ENCODE measurements at places on chromosomes 4 and X.

DNA sequence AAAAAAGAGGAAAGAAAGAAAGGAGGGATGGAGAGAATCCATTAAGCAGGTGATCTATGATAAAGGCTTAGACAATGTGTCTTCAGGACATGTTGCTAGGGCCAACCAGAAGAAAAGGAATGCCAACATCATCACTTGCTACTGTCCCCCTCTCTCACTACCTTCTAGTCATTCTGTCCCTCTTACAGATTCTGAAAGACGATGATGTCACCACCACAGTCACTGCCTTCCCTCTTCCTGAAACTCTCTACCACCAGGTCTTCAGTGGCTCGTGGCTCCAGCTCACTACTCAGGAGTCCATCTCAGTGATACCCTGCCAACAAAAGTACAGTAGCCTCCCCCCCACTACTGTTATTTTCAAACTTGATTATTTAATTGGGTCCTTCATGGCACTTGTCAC, 64.0 kb downstream of the KCNIP4 start:
- DNase-seq = no peak

- DNase-seq = no peak
Measured at GRCh38 chrX:6732101-6732500, 197.2 kb upstream of the VCX3A start.

DNA sequence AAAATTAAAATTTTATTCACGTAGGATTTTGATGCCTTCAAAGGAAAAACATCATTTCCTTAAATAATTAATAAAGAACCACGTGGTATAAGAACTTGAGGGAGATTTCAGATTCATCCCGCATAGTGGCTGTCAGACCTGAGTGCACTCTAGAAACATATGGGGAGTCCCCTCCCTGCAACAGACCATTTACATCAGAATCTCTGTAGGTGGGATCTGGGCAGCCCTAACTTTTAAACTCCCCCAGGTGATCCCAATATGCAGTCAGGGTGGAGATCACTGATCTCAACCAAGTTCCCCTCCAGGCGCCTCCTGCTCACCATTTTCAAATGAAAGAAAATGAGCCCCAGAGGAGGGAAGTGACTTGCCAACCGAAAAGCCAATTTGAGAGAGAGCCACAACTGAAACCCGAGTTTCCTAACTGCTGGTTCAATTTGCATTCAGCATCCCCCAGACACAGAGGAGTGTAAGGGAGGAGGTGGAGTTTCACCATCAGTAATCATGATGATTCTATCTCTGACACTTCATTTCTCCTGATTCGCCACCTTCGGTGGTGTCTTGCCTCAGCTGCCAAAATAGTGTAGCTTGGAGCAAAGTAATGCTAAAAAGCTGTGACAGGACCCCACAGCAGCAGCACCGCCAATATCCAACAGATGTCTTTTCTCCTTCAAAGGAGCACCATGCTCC, 11.4 kb downstream of the RNF150 start:
- DNase-seq = no peak

DNA sequence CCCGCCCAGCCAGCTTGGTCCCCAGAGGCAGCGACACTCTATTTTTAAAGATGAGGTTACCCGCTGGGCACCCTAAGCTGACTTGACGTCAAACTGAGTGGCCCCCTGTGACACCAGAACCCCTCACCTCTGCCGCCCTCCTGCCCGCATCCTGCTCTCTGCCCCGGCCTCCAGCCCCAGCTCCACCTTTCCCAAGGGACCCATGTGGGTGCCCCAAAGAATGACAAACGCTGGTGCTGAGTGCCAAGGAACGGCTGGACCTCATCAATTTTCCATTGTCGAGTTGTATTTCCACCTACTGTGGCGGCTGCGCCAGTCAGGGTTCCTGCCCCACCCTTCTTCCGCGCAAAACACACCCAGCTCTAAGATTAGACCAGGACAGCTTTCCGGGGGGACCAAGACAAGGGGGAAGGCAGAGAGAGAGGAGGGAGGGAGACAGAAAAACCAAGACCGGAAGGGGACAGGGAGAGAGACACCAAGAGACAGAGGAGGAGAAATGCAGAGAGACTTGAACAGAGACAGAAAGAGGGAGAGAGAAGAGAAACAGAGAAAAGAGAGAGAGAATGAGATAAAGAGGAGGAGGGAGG, 2.0 kb downstream of the PRKX start:
- DNase-seq = peak; percentile 21

GRCh38 chrX:118764122-118764521, 36.7 kb downstream of the IL13RA1 start:
- no peak for DNase-seq

GRCh38 chr4:21835712-21836111, 112.9 kb downstream of the KCNIP4 start:
- no peak for DNase-seq

- no peak for DNase-seq
Measured at GRCh38 chr4:139167774-139168444, 9.1 kb downstream of the ELF2 start.

DNA sequence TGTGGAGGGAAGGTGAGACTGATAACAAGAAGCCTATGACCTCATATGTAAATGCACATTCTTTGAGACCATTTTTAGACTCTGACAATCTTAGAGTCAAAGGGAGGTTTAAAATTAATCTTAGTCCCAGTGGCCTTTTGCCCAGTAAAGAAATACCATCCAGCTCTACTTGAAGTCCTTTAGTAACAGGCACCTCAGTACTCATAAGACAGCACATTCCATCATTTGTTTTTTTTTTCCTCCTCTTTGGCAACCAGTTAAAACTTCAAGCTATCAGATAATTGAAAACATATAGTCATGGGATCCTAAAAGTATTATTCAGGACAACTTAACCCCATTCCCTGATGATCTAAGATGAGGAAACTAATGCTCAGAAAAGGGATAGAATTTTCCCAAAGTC, 4.6 kb downstream of the EDA2R start:
- DNase-seq = no peak

GRCh38 chr4:38242822-38243387, 282.7 kb downstream of the PTTG2 start:
- no peak for DNase-seq

DNA sequence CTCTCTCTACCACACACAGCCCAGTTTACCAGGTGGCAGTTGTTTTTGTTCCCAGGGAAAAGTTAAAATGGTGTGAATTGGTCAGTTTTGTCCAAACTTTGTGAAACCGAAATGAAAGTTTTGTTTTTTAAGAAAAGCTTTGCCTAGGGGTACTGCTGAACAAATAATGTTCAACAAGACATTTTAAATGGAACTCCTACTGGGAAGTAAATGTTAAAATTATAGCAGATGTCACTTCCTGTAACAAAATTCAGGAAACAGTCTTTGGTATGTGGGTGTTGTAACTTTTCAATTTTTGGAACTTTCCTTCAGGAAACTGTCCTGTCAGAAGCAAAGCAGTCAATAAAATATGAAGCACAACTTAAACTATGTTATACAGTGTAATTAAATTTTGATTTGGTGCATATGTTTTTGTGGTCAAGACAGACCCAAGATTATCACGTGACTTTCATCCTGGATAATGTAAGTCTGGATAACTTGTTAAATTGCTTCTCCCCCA, 79.5 kb downstream of the AFF1 start:
- no peak for DNase-seq

- no peak for DNase-seq
Measured at GRCh38 chr4:2066571-2067445, 7.7 kb downstream of the NAT8L start.

GRCh38 chr4:90219822-90220221, 92.6 kb downstream of the CCSER1 start:
- no peak for DNase-seq

GRCh38 chr4:46793036-46793435, 116.0 kb downstream of the COX7B2 start:
- DNase-seq = no peak

GRCh38 chrX:21678048-21678612, 20.0 kb upstream of the KLHL34 start:
- no peak for DNase-seq

DNA sequence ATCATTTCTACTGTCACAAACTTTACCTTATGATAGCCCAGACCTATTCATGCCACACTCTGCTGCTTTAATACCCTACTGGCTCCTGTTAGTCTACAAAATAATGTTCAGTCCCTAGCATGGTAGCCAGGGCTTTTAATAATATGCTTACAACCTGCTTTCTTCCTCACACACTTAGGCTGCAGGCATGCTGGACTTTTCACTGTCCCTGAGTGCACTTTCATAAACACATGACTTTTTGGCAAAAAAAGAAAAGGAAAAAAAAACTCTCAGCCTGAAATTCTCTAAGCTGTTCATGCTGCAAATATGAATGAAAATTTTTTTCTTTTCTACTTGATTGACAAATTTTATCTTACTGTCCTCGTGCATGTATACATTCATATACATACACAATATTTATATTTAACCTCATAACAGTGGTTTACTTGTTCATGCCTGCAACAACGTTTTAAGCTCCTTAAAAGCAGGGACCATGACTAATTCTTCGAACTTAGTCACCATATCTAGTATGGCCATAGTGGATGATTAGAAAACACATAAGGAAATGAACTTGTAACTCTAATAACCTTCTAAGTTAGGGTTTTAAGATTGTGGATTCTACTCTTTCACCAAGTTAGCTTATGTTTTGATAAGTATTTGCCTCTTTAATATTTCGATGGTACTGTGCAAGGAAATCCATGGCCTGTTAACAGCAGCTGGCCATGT, 229.5 kb downstream of the SPCS3 start:
- DNase-seq = no peak

DNA sequence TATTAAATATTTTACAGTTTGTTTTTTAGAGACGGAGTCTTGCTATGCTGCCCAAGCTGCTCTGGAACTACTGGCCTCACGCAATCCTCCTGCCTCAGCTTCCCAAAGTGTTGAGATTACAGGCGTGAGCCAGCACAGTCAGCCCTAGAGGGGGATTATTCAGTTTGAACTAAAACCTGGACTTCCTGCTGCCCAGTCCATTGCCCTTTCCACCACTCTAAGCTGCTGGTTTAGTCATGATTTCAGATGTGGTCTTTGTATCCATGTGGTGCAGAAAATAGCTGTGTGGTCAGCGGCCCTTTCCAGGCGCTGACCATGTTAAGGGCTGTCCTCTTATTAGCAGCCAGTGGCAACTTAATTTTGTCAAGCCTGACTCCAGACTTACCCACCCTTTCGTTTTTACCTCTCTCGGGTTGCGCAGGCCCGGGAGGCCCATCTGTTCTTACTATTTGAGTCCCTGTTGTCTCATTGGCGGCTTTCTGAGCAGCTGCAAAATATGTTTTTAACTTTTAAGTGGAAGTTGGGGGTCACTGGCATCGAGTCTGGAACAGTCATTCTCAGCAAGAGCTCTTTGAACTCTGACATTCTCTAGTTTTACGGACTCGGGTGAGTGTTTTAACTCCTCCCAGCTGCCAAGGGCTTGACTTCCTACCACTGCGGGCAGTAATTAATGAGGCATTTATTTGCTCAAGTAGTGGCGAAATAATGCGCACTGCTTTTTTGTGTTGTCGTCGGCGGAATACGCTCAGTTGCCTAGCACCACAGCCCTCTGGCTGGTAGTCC, 773 bp upstream of the VMA21 start:
- DNase-seq = no peak

DNA sequence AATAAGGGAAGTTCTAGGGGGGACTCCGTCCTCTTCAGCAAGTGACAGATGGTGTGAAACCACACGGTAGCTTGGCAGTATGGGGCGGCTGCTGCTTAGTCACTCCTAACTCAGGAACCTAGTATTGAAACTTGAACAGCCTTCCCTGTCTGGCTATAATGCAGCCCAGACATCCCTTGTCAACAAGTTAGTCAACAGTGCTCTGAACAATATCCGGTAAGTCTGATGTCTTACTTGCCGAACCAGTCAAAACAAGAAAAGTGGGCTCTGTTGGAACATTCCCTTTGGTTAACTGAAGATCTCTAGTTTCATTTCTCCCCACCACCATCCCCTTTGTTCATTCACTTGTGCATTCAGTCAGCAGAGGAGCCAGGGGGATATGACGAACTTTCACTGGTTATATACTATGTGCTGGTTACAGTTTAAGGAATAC, 18.7 kb upstream of the CXCL13 start:
- DNase-seq = peak; percentile 12

DNA sequence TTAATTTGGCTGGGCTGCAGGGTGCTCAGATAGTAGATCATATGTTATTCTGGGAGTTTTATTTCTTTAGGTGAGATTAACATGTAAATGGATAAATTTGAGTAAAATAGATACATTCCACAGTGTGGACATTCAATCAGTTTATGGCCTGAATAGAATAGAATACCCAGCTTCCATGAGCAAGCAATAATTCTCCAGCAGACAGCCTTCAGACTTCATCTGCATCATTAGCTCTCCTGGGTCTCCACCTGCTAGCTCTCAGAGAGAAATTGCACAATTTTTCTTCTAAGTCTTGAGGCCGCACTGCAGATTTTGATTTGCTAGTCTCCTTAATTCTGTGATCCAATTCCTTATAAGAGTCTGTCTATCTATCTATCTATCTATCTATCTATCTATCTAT, 420.3 kb upstream of the BOD1L1 start:
- DNase-seq = no peak

DNA sequence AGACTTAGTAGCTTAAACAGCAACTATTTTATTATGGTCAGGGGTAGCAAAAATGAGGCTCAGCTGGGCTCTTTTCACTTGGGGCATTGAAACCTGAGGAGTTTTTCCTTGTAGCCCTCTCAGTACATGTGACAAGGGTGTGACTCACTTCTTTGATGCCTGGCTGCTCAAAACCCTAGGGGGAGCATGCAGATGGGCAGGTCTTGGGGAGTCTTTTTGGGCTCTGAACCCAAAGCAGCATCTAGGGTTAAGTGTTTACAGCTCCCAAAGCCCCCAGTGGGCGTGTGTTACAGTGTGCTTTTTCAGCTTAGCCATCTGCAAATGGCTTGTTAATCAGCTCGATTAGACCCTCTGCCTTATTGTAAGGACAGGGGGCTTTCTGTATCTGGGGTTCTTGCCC, 1752.7 kb downstream of the PCDH7 start:
- DNase-seq = no peak

DNA sequence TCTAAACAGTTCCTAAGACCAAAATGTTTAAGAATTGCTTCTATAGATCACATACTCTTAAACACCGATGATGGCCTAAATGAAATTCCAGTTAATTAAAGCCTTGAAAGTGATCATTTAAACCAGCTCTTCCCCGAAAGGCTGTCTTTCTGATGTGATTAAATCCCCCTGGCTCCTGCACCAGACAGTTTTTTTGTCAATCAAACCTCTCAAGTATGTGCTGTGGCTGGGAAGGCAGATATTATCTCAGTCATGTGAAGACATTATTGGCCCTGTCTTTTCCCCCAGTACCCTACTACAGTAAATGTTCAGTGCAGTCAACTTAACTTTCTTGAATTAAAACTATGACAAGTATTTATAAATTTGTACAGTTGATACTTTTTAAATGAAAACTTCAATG, 121.0 kb upstream of the MYOZ2 start:
- no peak for DNase-seq

GRCh38 chrX:87299563-87300160, 217.9 kb upstream of the KLHL4 start:
- DNase-seq = no peak

- DNase-seq = no peak
Measured at GRCh38 chr4:145929415-145930178, 9.0 kb downstream of the ZNF827 start.

Measured in stimulated activated CD8-positive, alpha-beta memory T cell treated with anti-CD3 and anti-CD28 coated beads, Interleukin-7, amount 100 ng/mL, for 4 hours (primary cell).